ENCODE measurements at places on chromosomes 13 and 19.
A peak's percentile ranks its signal among the peaks of the same experiment; 100 is the strongest.

DNA sequence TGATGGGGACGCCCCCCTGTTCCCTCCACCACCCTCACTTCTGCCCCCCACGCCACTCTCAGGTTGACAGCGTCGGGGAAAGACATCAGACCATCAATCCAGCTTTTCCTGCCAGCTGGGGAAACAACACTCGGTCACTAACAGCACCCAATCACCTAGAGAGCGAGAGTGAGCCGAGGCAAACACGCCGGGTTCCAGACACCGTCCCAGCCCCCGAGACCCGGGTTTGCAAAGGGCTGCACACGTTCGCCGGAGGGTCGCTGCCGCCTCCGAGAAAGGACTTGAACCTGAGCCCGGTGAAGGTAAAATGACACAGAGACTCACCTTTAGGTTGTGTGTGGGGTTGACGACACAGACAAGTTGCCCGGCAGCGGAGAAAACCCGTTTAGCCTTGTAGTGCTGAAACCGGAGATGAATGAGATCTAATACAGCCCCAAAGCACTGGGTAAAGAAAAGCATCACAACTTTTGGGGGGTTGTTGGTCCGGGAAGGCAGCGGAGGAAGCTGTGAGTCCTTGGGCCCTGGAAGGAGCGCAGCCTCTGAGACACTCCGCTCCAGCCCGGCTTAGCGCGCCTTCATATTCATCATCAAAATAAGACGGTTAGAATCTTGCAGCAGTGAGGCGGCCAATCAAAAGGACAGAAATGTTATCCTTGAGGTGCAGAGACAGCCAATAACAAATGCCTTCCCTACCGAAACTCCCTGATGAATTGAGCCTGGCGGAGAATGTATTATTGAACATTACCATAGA lies at the start of gene SIAH3:
Gene SIAH3 (minus strand): TSS at position 583 of the 751 bp plus-strand sequence. CDS start 124 bp downstream, at position 459.
- no peak for DNase-seq

DNA sequence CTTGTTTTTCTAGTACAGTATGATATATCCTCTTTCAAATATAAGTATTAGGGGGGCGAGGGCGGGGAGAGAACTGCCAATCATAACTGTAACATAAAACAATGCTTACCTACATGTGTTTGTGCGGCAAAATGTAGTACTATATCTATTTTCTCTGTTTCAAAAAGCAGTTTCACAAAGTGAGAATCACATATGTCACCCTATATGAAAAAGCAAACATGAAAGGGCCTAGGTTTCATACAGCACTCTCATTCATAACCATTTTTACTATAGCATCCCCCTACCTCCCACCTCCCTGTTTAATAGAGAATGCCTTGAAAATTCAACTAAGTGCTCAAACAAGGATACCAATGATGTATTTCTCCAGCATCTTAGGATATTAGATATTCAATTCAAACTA lies 5.2 kb downstream of the TGDS start:
- no peak for DNase-seq

GRCh38 chr19:1468821-1469254 lies 10.2 kb downstream of the C19orf25 start:
- DNase-seq: no peak

DNA sequence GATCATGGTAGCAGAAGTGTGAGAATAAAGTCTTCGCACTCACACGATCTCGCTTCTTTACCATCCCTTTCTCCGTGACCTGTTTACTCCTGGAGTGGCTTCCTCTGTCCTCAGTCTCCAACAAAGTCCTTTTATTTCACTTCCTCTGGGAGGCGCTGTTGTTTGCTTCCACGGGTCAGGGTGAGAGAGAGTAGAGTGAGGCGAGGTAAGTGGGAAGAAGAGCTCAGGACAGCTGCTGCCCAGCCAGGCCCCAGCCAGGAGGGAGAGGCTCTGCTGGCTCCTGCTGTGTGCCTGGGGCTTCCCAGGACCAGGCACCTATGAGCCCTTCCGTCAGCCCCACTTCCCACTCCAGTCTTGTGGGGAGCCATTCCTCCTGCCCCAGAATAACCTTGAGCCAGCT lies 242.1 kb downstream of the FGF9 start:
- DNase-seq: no peak

GRCh38 chr13:24216176-24216575 lies 55.7 kb downstream of the SPATA13 start:
- DNase-seq: no peak

GRCh38 chr19:50959731-50960500 lies 7.1 kb upstream of the KLK5 start:
- DNase-seq: no peak

DNA sequence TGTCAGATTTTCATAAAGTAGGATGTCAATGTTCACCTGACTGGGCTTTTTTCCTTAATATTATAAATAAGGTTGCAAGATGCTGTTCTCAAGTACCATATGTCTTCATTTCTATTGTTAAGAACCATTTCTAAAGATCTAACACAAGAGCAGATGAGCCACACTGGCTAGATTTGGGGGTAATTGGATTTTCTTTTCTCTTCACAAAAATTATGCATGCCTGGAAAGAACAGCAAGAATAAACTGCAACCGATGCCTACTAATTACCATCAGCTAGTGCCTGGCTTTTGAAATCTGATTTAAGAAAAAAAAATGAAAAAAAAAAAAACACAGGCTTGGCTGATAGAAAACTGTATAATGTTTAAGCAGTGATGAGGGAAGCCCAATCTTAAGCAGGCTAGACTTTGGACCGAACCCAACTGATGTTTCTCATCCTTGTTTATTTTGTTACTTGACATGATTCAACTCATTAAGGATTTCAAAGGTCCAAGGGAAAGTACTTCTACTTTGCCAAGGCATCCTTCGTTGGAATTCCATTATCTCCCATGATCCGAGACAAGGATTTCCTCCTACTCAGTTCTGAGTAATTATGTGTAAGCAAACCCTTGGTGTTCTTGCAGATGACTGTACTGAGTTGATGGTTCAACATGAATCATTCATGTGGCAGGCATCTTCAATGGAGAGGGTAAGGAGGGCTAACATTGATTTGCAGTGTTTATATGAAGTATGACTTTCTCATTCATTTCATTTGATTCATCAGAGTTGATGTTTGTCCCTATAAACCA lies 300.5 kb downstream of the SPRY2 start:
- DNase-seq: no peak

- DNase-seq: no peak
Measured at GRCh38 chr13:44819245-44819644, 170.0 kb downstream of the NUFIP1 start.

DNA sequence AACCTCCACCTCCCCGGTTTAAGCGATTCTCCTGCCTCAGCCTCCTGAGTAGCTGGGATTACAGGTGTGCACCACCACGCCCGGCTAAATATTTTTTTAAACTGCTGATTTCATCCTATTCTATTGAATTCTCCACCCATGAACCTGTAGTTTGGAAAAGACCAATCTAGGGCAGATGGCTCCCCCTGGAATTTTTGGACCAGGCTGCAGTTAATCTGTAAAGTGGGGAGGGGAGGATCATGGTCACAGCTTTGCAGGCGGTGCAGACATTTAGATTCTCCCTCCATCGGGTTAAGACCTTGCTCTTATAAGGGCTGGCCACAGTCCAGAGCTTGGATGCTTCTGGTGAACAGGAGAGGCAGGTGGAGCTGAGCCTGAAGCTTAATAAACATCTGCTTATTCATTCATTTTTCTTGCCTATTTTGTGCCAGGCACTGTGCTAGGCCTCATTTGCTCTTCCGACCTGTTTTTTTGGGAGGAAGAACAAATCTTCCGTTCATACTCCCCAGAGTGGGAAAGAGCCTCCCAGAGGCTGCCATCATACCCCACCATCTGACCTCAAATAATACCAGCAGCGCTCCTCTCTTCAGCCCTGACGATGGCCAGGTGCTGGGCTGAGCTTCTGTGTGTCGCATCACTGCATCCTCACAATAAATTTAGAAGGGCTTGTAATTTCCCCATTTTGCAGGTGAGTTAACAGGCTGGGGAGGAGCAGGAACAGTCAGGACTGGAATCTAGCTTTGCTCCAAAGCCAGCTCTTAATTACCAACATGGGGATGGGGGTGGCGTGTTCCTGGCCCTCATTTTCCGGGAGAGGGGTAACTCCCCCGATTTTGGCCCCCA lies 902 bp upstream of the CCDC106 start:
- no peak for DNase-seq

DNA sequence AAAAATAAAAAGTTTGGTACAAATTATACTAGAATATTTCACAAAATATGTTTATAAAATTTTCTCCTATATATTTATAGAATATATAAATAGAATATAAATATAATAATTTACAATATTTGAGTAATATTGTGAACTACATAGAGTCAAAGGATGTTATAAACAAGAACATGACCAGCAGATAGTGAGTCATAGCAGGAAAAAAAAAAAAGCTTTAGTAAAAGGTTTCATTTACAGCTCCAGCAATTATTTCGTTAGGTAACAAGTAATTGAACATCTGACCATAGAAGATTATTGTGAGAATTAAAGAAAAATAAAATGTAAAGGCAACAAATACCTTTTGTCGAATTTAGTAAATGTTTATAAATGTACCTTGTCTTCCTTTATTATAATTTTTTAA lies 864.1 kb downstream of the PCDH17 start:
- DNase-seq: no peak

DNA sequence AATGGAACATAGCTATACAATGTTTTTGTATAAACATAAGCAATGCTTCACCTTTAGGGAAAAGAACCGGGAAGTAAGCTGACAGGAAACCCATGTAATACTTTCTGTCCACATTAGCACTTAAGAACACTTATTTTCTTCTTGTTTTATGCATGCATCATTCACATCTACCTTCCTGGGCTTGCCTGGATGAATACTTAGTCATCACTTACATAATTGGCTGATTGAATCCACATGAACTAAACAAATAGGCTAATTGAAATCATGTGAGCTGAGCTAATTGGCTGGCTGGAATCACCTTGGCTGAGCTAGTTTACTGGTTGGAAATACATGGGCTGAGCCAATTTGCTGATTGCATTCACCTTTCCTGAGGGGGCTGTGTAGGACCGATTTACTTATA lies 78.8 kb downstream of the ZNF726 start:
- DNase-seq: no peak

GRCh38 chr19:48868114-48868886 lies at the start of gene PLEKHA4:
Gene PLEKHA4 (minus strand): TSS chr19:48868617. CDS start chr19:48867620, 997 bp downstream.
- DNase-seq: no peak

DNA sequence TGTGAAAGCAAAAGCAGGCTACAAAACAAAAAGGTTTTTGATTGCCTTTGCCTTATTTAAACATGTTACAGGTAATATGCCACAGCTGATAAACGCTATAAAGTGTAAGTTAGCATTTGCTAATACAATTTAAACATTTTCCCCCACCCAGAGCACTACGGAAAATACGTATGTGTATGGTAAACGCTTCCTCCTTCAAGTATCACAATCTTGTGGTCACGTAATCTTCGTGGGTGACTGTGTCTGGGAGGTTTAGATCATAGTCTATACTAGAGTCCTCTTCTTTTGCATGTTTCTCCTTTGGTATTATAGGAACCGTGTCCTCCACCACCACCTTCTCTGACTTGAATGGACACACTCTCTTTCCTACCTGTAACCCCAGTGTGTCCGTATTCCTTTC lies 38.1 kb upstream of the POSTN start:
- no peak for DNase-seq

- DNase-seq: no peak
Measured at GRCh38 chr19:15427350-15427700, 8.5 kb upstream of the AKAP8L start.

DNA sequence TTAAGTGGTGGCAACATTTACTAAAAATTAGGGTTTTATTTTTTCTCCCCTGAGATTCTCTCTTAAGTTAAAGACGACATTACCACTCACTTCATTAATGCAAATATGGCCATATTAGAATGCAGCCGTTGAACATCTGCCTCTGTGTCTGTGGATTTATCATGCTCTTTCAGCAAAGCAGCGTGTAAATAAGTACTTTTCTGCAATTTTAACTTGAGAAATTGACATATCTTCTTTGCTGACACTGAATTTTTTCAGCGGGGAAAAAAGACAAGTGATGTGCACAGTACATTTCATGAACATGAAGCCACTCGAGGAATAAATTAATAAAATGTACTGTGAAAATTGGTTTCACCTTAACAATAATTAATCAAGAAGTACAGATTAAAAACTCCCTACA lies 406.4 kb downstream of the ITGBL1 start:
- no peak for DNase-seq

DNA sequence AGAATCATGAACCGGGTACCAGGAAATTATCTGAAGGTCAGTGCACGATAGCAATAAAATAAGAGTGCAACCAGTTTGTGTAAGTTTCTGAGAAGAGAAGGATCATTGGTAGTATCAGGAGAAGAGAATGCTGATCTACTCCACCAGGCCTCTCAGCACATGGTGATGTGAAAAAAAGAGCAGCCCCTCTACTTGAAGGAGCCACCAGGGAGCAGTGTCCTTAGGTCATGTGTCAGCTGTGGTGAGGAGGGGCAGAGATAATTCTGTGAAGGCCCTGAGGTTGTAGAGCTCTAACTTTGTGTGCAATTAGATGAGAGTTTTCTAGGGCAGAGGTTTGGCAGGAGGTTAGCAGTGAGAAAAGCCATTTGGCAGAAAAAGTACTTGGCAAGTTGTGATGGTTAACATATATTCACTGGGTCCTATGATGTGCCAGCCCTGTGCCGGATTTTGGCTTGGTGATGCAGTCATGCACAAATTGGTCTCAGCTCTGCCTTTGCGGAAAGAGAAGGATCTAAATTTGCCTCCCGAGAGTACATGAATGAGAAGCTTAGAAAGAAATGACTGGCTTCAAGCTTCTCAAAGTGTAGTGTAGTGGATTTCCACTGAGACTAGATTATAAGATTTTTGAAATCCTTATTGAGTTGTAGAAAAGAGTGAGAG lies 19.2 kb upstream of the ZC3H13 start:
- DNase-seq: no peak

DNA sequence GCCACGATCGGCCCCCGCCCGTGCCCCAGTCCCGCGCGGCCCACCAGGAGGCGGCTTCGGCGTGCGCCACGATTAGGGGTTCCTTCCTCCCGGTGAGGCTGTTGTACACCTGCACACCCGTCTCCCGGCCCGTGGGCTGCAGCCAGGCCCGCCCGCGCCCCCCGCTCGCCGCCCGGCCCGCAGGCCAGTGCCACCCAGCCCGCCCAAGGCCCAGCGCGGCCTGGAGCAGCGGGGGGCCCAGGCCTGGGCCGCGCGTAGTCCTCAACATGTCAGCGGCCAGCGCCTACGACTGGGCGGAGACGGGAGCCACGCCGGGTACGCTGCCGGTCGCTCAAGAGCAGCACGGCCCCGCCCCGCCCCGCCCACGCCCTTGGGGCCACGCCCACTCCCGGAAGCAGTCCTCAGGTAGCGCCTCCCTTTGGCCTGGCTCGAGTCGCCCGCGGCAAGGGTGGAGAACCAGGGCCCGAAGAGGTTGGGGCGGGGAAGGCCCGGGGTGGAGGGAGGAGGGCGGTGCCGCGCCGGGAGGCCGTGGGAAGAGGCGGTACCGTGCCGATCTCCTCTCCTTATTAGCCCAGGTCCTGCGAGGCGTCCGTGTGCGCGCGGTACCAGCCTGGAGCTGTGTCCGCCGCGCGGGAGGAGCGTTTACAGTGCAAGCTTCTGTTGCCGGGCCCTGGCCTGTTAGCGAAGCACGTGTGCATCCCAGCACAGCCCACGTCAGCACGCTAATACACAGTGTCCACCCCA lies at the start of gene CARS2:
Gene CARS2 (minus strand): TSS at position 291 of the 744 bp plus-strand sequence. CDS start 23 bp downstream, at position 268.
- DNase-seq: peak; percentile 87

GRCh38 chr19:48509467-48510194 lies 2.0 kb downstream of the LMTK3 start:
- DNase-seq: no peak
